ENCODE measurements at places on chromosomes 16 and 17.

- DNase-seq = no peak
Measured at GRCh38 chr17:67491681-67492024, 114.6 kb downstream of the PITPNC1 start.

- DNase-seq = no peak
Measured at GRCh38 chr16:81520560-81521135, 76.0 kb downstream of the CMIP start.

- peak; percentile 39 for DNase-seq
Measured at GRCh38 chr16:69494991-69495392, 70.6 kb downstream of the CYB5B start.

GRCh38 chr16:87581857-87582215 is 20.5 kb upstream of the JPH3 start:
- no peak for DNase-seq

DNA sequence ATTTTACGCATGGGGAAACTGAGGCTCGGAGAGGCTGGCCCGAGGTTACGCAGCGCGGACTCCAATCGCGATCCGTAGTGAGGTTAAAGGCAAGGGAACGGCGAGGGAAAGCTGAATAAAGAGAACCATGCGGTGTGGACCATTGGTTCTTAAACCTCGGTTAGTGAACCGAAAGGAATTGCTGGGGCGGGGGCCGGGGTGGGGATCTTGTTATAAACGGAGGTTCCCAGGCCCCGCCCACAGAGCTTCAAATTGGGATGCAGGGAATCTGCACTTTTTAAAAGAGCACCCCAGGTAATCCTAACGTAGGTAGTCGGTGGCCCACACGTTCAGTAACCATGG is 524 bp downstream of the IQCK start:
- no peak for DNase-seq

DNA sequence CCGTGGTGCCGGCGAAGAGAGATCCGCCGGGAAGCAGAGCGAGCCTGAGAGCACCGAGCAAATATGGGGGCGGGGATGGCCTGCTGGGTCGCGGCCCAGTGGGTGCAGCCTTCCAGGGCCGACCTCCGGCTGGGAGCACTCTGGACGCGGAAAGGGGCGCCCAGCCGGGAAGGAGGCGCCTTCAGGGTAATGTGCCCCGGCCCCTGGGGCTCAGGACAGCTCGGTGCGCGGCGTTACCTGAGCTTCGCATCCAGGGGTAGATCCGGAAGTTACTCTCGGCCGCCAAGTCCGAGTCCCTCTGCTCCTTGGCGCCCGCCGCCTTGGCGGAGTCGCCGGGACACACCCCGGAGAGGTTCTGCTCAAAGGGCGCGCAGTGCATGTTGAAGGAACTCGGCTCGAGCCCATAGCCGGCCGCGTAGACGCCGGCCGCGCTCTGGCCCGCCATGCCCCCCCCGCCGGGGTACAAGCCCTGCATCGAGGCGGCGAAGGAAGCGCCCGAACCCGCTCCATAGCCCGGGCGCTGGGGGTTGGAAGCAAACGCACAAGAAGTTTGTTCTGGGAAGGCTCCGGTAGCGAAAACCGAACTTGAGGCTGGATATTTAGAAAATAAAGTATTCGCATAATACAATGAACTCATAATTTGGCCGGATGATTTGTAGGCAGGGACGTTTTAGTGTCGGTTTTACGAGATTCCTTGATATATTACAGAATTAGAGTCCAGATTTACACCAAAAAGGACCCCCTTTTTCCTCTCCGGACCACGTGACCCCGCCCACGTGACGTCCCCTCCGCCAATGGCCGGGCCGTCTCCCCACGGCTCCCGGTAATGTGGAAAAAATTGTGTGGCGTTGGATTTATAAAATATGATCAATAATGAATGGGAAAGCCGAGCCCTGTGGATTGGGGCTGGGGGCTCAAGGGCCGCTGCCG is at the start of gene HOXB7:
Gene HOXB7 (minus strand): TSS at position 736 of the 930 bp plus-strand sequence. CDS start 99 bp downstream, at position 637.
- DNase-seq = peak; percentile 63

DNA sequence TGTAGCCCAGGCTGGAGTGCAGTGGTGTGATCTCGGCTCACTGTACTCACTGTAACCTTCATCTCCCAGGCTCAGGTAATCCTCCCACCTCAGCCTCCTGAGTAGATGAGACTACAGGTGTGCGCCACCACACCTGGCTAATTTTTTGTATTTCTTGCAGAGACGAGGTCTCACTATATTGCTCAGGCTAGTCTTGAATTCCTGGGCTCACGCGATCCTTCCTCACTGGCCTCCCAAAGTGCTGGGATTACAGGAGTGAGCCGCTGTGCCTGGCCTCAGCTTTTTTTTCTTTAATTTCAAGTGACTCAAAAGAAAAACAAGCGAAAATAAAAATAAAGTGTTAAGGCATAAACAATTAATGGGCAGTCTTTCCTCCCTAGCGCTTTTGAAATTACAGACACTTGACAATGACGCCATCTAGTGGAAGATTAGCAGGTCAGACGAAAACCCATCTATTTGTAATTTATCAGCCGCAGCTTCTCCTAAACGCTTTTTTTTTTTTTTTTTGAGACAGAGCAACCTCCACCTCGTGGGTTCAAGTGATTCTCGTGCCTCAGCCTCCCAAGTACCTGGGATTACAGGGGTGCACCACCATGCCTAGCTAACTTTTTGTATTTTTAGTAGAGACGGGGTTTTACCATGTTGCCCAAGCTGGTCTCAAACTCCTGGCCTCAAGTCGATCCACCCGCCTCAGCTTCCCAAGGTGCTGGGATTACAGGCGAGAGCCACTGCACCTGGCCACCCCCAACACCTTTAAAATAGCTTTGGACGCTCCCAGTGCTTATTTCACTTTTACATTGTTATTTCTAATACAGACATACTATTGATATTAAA is 28.1 kb upstream of the PECAM1 start:
- DNase-seq = no peak

- DNase-seq = no peak
Measured at GRCh38 chr17:50598487-50598886, 36.2 kb upstream of the ABCC3 start.

DNA sequence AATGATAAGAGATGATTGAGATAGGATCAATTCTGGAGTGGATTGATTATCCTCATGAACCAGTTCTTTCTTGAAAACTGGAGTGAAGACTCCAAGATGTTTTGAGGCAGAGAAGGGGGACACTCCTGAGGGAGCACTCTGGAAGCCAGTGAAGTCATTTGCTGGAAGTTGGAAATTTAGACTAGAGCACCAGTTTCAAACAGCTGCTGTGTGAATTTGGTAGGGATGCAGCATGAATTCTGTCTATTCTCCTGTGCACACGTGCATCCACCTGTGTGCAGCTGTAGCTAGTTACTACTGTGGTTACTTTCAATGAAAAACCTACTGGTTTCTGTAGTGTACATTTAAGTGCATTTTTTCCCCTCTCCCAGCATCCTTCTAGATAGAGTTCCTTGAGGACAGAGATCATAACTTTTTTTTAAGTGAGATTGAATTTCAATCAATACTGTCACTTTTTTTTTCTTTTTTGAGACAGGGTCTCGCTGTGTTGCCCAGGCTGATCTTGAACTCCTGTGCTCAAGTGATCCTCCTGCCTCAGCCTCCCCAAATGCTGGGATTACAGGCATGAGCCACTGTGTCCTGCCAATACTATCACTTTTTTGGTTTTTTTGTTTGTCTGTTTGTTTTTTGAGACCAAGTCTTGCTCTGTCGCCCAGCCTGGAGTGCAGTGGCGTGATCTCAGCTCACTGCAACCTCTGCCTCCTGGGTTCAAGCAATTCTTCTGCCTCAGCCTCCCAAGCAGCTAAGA is 65.9 kb downstream of the TUBD1 start:
- DNase-seq = no peak

GRCh38 chr17:62572888-62573401 is 54.5 kb upstream of the MRC2 start:
- no peak for DNase-seq

DNA sequence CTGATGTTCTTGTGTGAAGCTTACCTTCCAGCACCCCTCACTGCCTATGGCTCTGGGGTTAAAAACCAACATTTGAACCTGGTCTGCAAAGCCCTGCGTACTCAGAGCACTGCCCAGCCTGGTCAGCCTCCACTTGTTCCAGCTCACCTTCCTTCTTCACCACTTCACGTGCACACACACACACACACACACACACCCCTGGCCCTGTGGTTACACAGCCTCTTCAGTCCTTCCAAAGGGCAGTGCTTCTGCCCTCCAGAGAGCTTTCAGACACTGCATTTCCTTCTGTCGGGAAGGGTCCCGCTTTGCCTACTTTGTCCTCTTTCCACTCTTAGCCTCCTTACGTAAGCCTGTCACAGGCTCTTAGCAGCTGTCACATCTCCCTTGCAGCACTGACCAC is 9.6 kb upstream of the TMEM220 start:
- no peak for DNase-seq

- DNase-seq = no peak
Measured at GRCh38 chr16:17377360-17378324, 93.1 kb downstream of the XYLT1 start.

- no peak for DNase-seq
Measured at GRCh38 chr16:80058214-80058613, 457.7 kb upstream of the MAF start.

GRCh38 chr16:75818491-75818890 is 92.2 kb upstream of the CPHXL start:
- no peak for DNase-seq

GRCh38 chr17:18004884-18005305 is 32.2 kb downstream of the DRC3 start:
- DNase-seq = no peak

DNA sequence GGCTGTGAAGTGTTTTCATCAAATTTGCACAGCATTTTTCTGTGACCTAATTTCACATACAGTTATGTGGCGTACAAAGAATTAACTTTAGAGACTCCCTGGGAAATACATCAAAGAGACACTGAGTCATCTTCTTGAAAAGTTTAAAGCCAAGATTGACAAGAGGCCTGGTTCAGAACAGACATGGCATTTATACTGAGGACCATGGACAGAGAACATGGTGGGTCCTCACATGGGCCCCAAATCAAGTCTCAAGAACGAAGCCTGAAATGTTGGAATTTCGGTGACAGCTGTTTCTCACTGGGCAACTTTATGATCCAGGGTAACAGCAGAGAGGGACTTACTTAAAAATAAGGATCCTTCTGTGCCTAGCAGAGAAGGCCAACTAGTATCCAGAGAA is 311.5 kb upstream of the KCNJ16 start:
- DNase-seq = no peak

DNA sequence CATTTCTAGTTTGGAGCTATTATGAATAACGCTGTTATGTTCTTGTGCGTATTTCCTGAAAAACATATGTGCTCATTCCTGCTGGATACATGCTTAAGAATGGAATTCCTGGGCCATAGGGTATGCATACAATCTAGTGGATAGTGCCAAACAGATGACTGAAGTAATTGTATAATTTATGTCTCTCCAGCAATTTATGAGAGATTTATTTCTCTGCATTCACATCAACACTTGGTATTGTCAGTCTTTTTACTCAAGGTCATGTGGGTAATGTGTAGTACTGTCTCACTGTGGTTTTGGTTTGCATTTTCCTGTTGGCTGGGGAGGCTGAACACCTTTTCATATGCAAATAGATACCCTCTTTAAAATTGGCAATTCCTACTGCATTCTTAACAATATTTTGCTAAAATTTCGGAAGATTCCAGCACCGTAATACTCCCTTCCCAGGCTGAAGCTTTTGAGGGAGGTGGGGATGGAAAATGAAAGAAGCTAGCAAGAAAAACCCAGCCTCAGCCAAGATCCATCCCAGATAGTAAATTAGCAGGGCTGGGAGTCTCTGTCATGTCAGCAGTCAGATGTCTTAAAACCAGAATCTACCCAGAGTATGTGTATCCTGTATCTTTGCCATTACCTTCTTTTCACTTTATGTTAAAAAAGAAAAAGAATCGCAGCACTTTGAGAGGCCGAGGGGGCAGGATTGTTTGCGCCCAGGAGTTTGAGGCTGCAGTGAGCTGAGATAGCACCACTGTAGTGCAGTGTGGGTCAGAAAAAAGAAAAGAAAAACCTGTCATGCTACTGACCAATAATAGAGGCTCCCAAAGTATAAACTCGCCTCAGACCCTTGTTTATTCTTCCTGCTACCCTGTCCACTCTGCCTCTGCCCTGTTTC is 204.9 kb downstream of the LGALS9B start:
- DNase-seq = no peak

DNA sequence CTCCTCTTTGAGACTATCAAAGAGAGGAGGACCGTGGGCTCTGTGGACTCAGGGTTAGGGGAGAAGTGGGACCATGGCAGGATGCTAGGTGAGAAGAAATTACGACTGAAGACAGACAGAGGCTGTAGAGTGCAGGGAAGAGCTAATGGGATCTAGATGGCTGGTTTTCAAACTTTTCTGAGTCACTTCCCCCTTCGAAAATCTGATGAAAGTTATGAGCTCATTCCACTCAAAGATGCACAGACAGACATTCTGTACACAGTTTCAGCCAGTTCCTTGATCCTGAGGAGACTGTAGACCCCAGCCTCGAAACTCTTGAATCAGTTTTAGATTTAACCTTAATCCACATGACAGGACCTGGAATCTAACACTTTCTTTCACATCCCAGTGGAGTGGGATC is 40.7 kb downstream of the RGS9 start:
- DNase-seq = no peak

GRCh38 chr17:73067075-73067474 is 25.4 kb downstream of the SLC39A11 start:
- DNase-seq = no peak

DNA sequence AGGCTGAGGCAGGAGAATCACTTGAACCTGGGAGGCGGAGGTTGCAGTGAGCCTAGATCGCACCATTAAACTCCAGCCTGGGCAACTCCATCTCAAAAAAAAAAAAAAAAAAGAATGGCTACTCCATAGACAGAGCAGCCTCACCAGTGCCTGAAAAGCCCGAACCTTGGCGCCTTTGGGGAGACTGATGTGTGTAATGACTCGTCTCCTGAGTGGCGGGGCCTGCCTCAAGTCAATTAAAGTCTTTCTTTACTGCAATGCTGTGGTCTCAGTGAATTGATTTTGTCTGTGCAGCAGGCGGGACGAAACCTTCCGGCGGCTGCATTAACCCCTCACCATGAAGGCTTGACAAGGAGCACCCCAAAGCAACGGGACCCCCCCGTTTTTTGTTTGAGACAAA is 3.5 kb upstream of the UQCC4 start:
- no peak for DNase-seq

DNA sequence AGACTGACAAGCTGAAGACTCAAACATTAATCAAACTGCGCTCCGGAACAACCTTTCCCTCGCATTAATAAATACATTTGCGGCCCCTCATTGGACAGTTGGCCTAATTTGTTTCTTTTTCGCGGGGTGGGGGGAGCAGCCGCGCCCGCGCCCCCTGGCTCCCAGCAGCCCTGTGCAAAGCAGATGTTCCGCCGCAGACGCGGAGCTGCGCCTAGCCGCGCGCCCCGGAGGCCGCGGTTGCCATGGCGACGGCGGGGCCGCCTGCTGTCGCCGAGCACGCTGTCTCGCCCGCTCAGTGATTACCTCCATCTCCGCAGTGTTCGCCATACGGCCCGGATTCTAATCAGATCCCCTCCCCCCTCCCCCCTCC is 25.5 kb downstream of the COPZ2 start:
- DNase-seq = peak; percentile 62

GRCh38 chr17:45413498-45413923 is 19.2 kb downstream of the ARHGAP27 start:
- DNase-seq = no peak
